ENCODE measurements at places on chromosomes 6 and 20. TPM values are rescaled to one million over a fixed set of nuclear protein-coding genes. Genes with fewer than 3 reads are reported as not detected.
A peak's percentile ranks its signal among the peaks of the same experiment; 100 is the strongest.

DNA sequence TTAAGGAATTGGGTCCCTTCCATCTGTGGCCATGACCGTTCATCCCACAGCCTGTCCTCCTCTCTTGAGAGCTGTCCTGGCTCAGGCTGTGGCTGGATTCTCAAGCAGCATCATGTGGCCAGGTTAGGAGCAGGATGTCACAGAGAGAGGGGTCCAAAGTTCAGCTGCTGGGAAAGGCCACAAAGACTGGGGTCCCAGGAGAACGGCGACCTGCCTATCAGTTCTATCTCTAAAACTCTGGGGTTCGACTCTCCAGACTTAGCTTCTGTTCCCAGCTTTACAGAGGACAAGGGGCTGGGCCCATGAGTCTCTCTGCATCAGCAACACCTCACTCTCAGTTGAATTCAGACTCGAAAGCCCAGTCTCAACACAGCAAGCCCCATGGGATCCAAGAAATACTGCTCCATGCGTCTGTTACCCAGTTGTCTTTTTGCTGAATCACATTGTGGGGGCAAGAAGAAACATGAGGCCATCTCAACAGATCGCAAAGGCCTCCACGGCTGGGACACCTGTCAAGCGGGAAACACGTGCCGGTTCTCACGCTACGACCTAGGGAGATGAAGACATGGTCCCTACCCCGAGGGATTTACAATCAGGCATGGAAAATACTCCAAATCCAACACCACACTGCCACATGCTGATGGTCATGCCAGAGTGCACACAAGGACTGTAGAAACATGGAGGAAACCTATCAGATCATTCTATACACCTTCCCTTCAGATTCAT lies 95.4 kb downstream of the SLC22A23 start:
- no peak for DNase-seq

GRCh38 chr6:141123497-141123896 lies 1009.2 kb upstream of the GJE1 start:
- no peak for DNase-seq

DNA sequence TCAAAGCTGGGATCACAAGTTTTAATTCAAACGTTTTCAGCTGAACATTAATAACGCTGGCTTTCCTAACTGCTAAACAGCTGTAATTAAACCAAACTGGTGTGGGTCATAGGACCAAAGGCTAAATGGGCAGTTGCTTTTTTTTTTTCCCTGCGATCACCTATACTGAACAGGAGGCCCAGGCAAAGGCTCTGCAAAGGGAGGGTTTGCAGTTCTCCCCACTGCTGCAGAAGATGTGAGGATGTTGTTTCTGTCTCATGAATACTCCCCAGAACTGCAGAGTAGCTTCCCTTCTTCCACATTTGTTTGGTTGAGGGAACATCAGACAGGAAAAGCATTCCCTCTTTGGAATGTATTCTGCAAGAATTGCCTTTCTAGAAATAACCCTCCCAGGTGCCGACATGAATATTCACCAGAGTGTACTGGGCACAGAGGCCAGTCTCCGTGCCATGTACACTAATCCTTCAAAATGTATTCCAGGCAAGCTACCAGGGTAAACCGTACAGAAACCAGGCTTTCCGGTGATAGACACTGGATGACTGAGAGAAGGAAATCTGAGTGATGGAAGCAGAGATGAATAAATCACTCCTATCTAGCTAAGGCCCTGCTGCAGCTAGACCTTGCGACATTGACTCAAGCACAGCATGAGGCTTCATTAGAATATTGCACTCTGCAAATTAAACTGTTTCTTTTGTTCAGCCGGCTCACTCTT lies 370.1 kb downstream of the BTBD9 start:
- DNase-seq: no peak

GRCh38 chr6:41236276-41236675 lies 8.1 kb downstream of the TREML4 start:
- no peak for DNase-seq

DNA sequence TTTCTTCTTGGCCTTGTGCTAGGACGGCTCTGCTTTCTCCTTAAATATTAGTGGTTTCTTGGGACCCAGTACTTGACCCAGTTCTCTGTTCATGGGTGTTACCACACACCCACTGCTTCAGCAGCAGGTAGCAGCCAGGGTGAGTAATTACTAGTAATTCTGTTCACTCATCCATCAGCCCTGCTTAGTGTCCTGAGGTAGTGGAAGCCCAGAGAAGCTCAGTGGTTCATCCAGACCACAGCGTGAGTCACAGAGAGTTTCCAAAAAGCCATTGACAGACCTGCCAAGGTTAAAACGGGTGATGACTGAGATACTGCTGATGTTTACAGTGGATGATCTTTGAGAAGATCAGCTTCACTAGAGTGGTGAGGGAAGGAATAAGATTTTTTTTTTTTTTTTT lies 51.7 kb upstream of the HINT3 start:
- peak; percentile 27 for DNase-seq

DNA sequence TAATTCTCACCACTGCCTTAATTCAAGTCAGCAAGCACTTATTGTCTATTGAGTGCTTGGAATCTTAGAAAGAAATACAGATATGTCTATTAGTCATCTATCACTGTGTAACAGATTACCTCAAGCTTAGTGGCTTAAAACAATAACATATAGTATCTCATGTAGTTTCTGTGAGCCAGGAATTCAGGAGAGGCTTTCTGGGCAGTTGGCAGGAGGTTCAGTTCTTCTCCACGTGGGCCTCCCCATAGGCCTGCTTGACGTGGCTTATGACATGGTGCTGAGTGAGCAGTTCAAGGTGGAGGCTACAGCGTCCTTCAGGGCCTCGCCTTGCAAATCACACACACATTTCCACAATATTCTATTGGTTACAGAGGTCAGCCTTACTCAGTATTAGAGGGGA lies 69.7 kb downstream of the DTD1 start:
- no peak for DNase-seq

DNA sequence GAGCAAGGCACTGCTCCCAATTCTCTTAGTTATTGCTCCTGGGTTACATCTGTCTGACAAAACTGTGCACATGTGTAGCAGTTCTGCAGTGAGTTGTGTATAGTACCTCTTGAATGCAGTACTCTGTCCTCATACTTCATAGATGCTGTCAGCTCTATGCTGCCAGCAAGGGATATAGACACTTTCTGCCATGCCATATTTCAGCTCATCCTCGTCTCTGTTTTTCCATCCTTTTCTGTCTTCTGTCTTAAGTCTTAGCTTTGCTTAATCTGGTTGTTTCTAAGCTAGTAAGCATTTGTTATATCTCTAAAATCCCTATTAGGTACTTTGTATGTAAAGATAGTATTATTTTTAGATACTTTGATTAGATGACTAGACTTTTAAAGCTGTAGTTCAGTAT lies 76.4 kb downstream of the HIVEP1 start:
- no peak for DNase-seq

DNA sequence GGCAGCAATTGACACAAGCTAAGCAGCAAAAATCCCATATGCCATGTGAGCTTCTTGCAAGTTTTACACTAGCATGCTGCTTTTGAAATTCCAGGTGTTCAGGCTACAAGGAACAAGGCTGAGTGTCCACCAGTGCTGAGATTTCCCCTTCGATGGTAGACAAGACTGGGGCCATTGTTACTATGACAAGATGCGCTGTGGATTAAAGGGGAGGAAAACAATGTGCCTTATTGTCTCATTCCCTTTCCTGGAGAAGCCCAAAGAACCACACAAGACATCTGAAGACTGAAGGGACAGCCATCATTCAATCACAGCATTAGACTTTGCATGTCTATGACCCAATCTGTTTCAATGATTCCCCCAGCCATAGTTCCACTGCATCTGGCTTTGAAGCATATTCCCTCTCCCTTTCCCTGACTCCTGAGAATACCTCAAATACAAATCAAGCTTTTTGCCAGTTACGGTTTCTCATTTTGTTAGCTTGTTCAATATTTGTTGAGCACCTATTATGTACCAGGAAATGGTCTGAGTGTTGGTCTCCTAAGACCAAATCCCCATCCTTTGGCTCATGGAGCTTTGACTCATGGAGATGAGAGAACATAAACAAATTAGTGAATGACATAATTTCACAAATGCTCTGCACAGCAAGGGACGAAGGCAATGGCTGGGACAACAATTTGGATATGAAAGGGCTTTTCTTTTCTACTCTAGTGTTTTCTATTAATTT lies 23.4 kb upstream of the SCGN start:
- DNase-seq: no peak

DNA sequence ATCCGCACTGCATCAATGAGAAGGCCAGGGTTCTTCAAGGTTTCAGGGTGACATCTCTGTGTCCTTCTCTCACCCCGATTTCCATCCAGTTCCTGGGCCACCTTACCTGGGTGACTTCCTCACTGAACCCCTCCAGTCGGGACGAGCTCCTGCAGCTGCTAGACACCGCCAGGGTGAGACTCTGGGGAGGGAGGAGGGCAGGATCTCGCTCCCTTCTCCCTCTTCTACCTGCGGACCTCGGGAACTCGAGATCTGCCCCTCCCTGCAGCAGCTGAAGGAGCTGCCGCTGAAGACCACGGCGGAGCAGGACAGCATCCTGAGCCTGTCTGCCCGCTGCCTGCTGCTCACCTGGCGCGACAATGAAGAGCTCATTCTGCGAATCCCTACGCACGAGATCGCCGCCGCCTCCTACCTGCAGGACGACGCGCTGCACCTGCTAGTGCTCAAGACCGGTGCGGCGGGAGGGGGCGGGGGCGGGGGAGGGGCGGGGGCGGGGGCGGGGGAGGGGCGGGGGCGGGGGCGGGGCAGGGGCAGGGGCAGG lies 7.5 kb downstream of the CCM2L start:
- DNase-seq: peak; percentile 44

- DNase-seq: no peak
Measured at GRCh38 chr6:13769034-13769654, 45.2 kb downstream of the MCUR1 start.

DNA sequence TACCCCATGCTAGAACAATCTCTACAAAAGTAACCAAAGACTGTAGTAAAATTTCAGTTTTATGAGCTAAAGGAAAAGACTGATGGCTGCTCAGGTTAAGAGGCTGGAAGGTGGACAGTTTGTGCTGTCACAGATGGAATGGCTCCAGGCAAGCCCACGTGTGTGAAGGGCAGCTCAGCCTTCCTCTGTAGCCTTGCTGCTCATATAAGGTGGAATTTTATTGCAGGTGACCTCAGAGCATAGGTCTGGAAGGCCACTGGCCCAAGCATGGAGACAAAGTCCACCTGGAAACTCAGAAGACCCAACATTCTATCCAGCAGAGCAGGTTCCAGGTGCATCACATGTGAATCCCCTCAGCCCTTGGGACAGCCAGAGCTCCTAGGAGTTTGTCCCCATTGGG lies 53.6 kb downstream of the KAT14 start:
- DNase-seq: no peak

GRCh38 chr6:106609699-106610098 lies 19.6 kb downstream of the RTN4IP1 start:
- no peak for DNase-seq

- no peak for DNase-seq
Measured at GRCh38 chr20:16007164-16007563, 566.1 kb downstream of the KIF16B start.

DNA sequence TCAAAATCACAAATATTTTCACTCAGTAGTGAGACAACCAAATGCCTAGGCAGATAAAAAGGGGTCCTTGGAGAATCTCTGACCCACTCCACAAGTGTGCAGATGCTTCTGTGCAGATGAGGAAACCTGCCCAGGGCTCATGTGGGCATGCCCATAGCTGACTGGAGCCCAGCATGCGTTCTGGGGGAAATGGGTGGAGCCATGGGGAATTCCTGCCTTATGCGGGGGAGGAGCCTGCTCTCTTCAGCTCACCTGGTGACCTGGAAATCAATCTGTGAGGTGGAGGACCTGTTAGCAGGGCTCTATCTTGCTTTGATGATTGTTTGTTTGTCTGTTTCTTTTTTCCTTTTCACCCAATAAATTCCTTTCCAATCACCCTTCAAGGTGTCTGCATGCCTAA lies 23.4 kb upstream of the PLN start:
- no peak for DNase-seq

- DNase-seq: no peak
Measured at GRCh38 chr6:166720856-166721255, 93.8 kb upstream of the RPS6KA2 start.

- DNase-seq: no peak
Measured at GRCh38 chr20:44737116-44737515, 8.5 kb upstream of the KCNK15 start.

DNA sequence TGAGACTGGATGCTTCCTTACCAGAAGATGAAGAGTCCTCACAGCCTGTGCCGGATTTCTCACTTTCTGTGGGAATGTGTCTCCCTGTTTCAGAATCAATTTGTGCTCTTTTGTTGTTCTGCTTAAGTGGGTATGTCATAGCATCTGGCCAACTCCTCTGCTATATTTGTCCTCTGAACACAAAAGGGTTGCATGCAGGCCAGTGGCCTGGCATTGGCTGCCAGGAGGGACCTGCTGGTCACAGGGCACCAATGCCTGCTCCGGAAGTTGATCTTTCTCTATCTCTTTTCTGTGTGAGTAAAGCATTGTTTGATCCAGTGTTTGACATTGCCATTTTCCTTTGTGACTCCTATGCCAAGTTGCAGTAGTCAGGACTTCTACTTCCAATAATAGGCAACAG lies 47.8 kb downstream of the JARID2 start:
- no peak for DNase-seq

DNA sequence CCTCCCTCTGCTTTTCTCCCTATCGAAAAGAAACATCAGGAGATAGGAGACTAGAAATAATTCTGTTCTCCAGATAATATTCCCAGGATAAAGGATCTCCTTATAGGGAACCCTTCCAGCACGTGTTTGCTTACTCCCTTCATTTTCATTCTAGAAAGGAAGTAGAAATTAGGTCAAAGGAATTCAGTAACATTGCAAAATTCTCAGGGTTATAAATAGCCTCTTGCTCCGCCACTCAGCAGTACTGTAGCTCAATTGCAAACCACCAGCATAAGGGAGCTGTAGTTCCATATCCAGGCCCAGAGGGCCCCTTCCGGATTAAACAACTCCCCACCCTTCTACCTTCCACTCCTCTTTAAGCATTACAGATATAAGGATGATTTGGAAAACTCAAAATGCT lies 6.2 kb downstream of the ELMO2 start:
- DNase-seq: no peak

GRCh38 chr6:134056046-134056445 lies 3.6 kb upstream of the SLC2A12 start:
- no peak for DNase-seq

- no peak for DNase-seq
Measured at GRCh38 chr6:47438481-47439347, 38.9 kb upstream of the CD2AP start.

DNA sequence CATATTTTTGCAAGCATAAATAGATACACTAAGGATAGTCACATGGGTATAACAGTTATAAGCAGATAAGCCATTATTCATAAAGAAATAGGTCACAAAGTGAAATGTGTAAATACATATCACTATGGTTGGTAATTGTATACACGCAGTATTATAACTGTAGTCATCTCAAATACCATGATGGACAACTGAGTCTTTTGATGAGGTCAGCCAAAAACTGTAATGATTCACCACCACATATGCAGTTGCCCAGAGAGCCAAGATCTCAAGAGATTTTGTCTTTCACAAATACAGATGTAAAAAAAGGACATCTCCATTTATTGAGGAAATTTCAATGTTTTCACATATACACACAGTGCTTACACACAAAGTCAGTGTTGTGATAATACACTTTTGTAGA lies 28.3 kb downstream of the ZNF292 start:
- DNase-seq: no peak

Gene RAET1L
- not detected for total RNA-seq

Gene OLIG3
- total RNA-seq: 0.12 TPM

Gene BPIFB4
- not detected for total RNA-seq

Gene CLPSL1
- total RNA-seq: not detected

Gene LHFPL5
- total RNA-seq: not detected

Gene CCDC170
- not detected for total RNA-seq

Gene LZTS3
- 15.7 TPM for total RNA-seq

Gene RIPOR3
- 2.1 TPM for total RNA-seq

Gene SCUBE3
- not detected for total RNA-seq

Gene CLDN20
- total RNA-seq: not detected

Gene ZNF337
- total RNA-seq: 16.2 TPM

Gene PHACTR3
- total RNA-seq: not detected

All from T-helper 17 cell (primary cell).